Tibial nerve (tissue), 4 donors: ENCODE measurements at places on chromosomes 7 and 10. TPM values are rescaled to one million over a fixed set of nuclear protein-coding genes. Genes with fewer than 3 reads are reported as not detected.

TRIM50 gene
- total RNA-seq: not detected

STEAP1 gene
- 4.7 TPM for total RNA-seq

CDC14C gene
- total RNA-seq: not detected

RASSF4 gene
- 153 TPM for total RNA-seq

DNA sequence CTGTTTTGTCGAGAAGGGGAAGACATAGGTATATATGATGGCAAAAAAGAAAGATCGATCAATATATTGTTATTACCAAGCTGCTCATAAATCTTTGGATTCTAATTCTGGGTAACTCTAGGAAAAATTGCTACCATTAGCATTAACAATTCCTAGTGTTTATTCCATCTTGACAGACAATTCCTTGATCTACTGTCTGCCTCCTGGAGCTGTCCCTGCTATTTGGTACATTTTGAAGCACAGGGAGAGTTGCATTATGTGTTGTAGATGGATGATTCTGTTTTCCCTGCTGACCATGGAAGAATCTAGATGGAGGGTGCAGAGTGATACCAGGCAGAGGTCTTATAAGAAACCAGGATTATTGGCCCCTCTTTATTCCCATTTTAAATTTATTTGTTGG is 29.1 kb upstream of the SEM1 start:
- H3K4me3 ChIP-seq: no peak overlapping the region
- no peaks in the 10 kb centered on the region for H3K27me3 ChIP-seq
- no peaks in the 10 kb centered on the region for H3K4me1 ChIP-seq

DNA sequence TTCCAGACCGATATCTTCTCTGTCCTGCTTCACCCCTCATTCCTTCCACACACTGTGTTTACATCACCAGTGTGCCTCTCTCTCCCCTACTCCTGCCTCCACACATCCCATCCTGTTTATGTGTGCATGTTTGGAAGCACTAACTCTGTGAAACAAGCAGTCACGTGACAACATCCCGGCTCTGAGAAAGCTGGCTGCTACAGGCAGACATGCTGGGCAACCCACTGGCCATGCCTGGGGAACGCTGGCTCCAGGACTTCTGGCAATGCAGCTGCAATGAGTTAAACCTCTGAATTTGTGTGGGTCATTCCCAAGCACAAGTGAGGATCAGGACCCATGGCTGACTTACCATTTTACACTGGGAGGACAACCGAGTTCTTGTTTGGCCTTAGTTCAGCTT is 74.0 kb downstream of the WNT2 start:
- H3K36me3 ChIP-seq: no peaks in the 10 kb centered on the region
- H3K4me1 ChIP-seq: no peaks in the 10 kb centered on the region
- H3K27ac ChIP-seq: no peak overlapping the region
- H3K27me3 ChIP-seq: no peaks in the 10 kb centered on the region
- H3K4me3 ChIP-seq: no peak overlapping the region

DNA sequence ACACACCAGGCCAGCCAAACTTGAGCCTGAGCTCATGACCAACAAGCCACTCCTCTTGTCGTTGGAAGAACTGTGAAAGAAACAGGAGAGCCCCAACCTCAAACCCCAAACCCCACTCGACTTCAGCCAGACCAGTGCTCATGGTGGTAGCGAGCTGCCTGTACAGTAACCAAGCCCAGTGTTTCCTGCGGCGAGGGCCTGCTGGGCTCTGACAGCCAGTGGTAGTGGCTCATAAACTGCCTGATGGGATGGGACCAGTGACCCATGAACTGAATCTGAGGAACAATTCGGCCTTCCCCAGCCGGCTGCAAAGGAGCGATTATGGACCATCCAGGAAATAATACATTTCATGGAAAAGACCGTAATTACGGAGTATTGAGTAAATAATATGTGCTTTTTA is 191.9 kb downstream of the RPS24 start:
- no peak overlapping the region for H3K27ac ChIP-seq
- DNase-seq: no peak
- no peak overlapping the region for H3K4me3 ChIP-seq
- H3K27me3 ChIP-seq: no peaks in the 10 kb centered on the region
- H3K36me3 ChIP-seq: no peaks in the 10 kb centered on the region
- no peaks in the 10 kb centered on the region for H3K4me1 ChIP-seq

- H3K27me3 ChIP-seq: no peaks in the 10 kb centered on the region
- no peak for DNase-seq
- no peaks in the 10 kb centered on the region for H3K4me1 ChIP-seq
- H3K4me3 ChIP-seq: no peak overlapping the region
Measured at GRCh38 chr10:66917104-66917503, 8.7 kb upstream of the LRRTM3 start.

DNA sequence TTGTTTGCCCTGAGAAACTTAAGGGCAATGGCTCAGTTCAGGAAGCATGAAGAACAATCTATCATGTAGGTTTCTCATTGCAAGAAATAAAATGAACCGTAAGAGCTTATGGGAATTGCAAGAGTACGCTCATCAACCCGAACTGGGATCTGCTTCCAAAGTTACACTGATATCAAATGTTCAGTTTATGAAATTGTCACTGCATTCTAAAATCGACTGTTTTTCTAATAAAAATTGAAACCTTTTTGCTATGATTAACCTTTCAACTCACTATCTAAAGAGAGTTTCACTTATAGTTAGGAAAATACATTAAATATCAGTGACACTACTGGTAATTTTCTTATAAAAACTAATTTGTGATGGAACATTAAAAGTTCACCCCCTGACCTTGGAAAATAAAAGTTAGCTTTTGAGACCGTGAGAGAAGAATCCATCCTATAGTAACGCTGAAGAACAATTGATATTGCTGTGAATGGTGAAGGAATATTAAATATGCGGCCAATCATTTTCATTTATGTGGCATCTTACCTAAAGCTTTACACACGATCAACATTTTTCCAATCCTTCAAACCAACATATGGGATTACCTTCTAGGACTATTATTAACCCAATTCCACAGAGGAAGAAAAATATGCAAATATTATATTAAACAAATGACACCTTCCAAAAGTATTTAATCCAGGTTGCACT is 2.2 kb downstream of the MEOX2 start:
- DNase-seq: no peak
- H3K4me1 ChIP-seq: no peaks in the 10 kb centered on the region
- H3K36me3 ChIP-seq: no peaks in the 10 kb centered on the region

- peak overlapping the region; percentile 56 for H3K4me3 ChIP-seq
- H3K4me1 ChIP-seq: peaks cover 6% of the 10 kb centered on the region
- H3K36me3 ChIP-seq: no peaks in the 10 kb centered on the region
Measured at GRCh38 chr7:27172315-27172774, 1.8 kb downstream of the HOXA10 start.

DNA sequence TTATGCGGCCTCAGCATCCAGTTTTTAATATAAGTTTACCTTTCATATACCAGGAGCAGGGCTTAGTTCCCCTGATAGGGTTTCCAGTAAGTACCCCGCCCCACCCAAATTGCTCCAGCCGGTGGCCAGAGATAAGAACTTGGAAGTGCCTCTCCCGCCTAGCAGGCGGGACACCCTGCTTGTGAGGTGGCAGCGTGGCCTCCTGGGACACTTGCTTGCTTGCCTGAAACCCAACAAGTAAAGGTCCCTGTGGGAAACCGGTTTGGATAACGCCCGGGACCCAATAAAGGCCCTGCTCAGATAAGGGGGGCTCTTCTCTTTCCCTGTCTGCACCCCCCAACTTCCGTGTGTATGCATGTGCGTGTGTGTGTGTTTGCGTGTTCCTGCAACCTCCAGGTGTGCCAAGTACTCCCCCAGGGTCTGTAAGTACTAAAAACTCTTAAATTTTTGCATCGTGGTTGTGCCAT is 154.3 kb downstream of the ARHGAP21 start:
- H3K27ac ChIP-seq: no peak overlapping the region
- H3K4me3 ChIP-seq: no peak overlapping the region
- DNase-seq: no peak
- H3K36me3 ChIP-seq: no peaks in the 10 kb centered on the region
- H3K27me3 ChIP-seq: no peaks in the 10 kb centered on the region
- H3K4me1 ChIP-seq: no peaks in the 10 kb centered on the region

DNA sequence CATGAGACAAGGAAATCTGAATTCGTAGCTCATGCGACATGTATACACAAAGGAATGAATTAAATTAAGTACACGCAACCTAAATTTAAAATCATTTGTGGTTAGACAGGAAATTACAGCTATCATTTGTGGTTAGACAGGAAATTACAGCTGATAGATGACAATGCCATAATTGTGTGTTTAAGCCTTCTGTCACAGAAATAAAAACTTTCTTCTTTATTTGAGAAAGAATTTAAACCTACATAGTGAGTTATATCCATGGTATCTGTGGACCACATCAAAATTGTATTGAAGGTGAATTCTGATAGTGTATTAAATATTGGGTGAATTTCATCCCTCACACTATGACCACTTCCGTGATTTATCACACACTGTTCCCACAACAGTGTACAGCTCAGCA is 362.9 kb downstream of the MAGI2 start:
- no peak overlapping the region for H3K4me3 ChIP-seq
- no peaks in the 10 kb centered on the region for H3K4me1 ChIP-seq
- no peaks in the 10 kb centered on the region for H3K36me3 ChIP-seq
- DNase-seq: no peak
- H3K27me3 ChIP-seq: no peaks in the 10 kb centered on the region

DNA sequence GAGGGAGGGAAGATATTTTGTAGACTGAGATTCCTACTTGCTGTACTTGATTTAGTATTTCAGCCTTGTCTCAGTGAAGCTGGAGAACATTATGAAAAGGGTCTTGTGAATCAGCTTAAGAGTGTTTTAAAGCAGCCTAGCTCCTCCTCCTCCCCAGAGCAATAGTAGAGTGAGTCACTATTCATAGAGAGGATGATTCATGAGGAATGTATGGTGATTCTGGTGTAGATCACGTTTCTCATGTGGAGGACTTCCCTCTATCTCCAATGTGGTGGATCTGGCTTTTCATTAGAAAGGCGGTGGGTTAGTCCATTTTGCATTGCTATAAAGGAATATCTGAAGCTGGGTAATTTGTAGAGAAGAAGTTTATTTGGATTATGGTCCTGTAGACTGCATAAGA is 340.1 kb upstream of the CHRM2 start:
- H3K4me1 ChIP-seq: no peaks in the 10 kb centered on the region
- H3K4me3 ChIP-seq: no peak overlapping the region
- H3K27me3 ChIP-seq: no peaks in the 10 kb centered on the region
- H3K36me3 ChIP-seq: no peaks in the 10 kb centered on the region
- DNase-seq: no peak

DNA sequence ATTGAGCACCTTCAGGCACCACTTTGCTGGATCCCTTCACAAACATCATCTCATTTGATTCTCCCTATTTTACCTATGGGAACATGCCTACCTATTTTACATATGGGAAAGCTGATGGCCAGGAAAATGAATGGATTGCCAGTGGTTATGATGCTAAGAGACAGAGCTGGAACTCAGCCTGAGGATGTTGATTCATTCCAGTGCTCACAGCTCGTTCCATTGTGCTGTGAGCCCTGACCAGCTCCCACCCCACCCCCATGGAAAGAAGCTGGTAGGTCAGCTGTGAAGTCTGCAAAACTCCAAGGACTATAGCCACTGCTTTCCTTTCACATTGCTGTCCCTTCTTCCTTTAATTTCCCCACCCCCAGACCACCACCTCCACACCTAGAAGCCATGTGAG is 9.6 kb downstream of the UBTD1 start:
- H3K27ac ChIP-seq: no peak overlapping the region
- H3K27me3 ChIP-seq: no peaks in the 10 kb centered on the region
- H3K36me3 ChIP-seq: no peaks in the 10 kb centered on the region
- H3K4me3 ChIP-seq: no peak overlapping the region
- DNase-seq: no peak

- H3K4me1 ChIP-seq: no peaks in the 10 kb centered on the region
- H3K27me3 ChIP-seq: no peaks in the 10 kb centered on the region
- H3K4me3 ChIP-seq: no peak overlapping the region
- no peaks in the 10 kb centered on the region for H3K36me3 ChIP-seq
Measured at GRCh38 chr10:7541137-7542087, 125.4 kb downstream of the ITIH5 start.

DNA sequence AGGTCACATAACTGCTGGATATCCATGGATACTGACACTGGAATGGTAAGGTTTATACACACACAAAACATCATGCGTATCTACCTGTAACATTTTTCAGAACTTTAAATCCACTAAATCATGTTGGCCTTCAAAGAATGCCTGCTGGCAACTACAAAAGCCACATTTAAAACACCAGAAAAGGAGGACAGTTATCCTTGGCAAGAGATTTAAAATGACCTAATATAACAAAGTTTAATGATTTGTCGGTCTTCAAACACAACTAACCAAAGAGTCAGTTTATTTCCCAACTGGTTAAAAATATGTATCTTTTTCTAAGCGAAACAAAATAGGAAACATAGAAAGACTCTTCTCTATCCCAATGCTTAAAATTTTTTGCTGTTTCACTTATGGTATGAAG is 24.0 kb downstream of the WAPL start:
- H3K27me3 ChIP-seq: no peaks in the 10 kb centered on the region
- peaks cover 5% of the 10 kb centered on the region for H3K36me3 ChIP-seq
- no peaks in the 10 kb centered on the region for H3K4me1 ChIP-seq
- H3K27ac ChIP-seq: no peak overlapping the region
- no peak overlapping the region for H3K4me3 ChIP-seq

GRCh38 chr10:99983280-99983988 is 26.3 kb downstream of the DNMBP start:
- H3K36me3 ChIP-seq: no peaks in the 10 kb centered on the region
- H3K4me3 ChIP-seq: no peak overlapping the region
- peaks cover 28% of the 10 kb centered on the region for H3K4me1 ChIP-seq
- no peaks in the 10 kb centered on the region for H3K27me3 ChIP-seq

DNA sequence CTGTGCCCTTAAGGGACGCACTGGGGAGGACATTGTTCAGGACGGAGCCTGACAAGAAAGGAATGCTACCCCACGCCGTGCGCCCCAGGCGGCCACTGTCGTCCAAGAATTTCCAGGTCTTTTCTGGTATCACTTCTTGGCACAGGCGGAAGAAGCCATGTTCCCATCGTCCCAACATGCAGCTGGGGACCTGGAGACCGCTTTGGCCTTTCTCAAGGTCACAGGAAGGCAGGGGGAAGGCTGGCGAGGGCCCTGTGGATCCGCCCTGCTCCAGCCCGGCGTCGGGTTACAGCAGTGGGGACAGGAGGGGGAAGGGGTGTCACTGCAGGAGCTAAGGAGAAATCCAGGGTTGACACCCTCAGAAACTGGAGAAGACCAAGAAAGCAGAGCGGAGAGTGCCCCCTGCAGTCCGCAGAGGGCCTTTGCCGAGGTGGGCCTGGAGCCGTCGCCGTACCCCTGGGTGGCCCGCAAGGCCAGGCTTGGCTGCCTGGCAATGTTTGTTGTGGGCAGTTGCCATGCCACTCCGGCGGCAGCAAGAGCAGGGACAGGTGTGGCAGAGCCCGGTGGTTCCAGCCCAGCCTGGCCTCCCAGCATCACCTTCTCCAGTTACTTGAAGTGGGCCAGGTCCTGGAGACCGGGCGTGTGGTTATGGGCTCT is 104.1 kb downstream of the LHPP start:
- no peak overlapping the region for H3K27ac ChIP-seq
- H3K27me3 ChIP-seq: no peaks in the 10 kb centered on the region
- H3K4me3 ChIP-seq: no peak overlapping the region
- H3K36me3 ChIP-seq: no peaks in the 10 kb centered on the region

- no peaks in the 10 kb centered on the region for H3K27me3 ChIP-seq
- DNase-seq: no peak
- no peaks in the 10 kb centered on the region for H3K4me1 ChIP-seq
- H3K36me3 ChIP-seq: no peaks in the 10 kb centered on the region
- H3K27ac ChIP-seq: no peak overlapping the region
- H3K4me3 ChIP-seq: no peak overlapping the region
Measured at GRCh38 chr7:143250822-143251221, 12.4 kb upstream of the GSTK1 start.

GRCh38 chr10:117294735-117295134 is 53.8 kb downstream of the SLC18A2 start:
- no peak overlapping the region for H3K4me3 ChIP-seq
- H3K27ac ChIP-seq: no peak overlapping the region
- H3K27me3 ChIP-seq: no peaks in the 10 kb centered on the region
- DNase-seq: no peak
- H3K36me3 ChIP-seq: peaks cover 5% of the 10 kb centered on the region
